H1 (cell line): ENCODE measurements at places on chromosomes 4 and X. TPM values are rescaled to one million over a fixed set of nuclear protein-coding genes. Genes with fewer than 3 reads are reported as not detected.

DNA sequence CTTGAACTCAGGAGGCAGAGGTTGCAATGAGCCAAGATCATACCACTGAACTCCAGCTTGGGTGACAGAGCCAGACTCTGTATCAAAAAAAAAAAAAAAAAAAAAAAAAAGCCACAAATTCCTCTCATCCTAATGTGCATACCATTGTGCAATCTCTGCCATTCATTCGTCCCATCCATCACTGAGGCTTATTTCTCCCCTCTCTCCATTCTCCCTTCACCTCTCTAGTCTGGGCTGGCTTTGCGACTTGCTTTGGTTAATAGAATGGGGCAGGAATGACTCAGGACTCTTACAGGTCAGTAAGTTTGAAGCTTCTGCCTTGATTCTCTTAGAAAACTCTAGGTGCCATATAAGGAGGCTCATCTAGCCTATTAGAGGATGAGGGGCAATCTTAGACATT is 60.3 kb upstream of the DDX3X start:
- H3K4me1 ChIP-seq, result peaks cover 3% of the 10 kb centered on the region; the same call in 1 of the 2 replicates
- H3K27me3 ChIP-seq, result no peaks in the 10 kb centered on the region
- DNase-seq, result no peak

DNA sequence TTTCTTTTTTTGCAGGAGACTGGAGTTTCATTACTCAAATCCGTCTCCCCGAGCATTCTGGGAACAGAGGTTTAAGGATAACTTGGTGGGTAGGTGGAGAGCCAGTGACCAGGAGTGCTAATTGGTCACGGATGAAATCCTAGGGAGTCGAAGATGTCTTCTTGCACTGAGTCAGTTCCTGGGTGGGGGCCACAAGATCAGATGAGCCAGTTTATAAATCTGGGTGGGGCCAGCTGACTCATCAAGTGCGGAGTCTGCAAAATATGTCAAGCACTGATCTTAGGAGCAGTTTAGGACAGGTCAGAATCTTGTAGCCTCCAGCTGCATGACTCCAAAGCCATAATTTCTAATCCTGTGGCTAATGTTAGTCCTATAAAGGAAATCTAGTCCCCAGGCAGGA is 741.3 kb downstream of the PCDH7 start:
- no peaks in the 10 kb centered on the region for H3K27me3 ChIP-seq
- no peak overlapping the region for H3K27ac ChIP-seq
- H3K36me3 ChIP-seq, result no peaks in the 10 kb centered on the region
- no peak overlapping the region for H3K4me3 ChIP-seq
- no peaks in the 10 kb centered on the region for H3K4me1 ChIP-seq

- no peak overlapping the region for H3K4me3 ChIP-seq
- no peak overlapping the region for H3K27ac ChIP-seq
- H3K27me3 ChIP-seq, result no peaks in the 10 kb centered on the region
- no peaks in the 10 kb centered on the region for H3K36me3 ChIP-seq
- no peaks in the 10 kb centered on the region for H3K4me1 ChIP-seq
Measured at GRCh38 chr4:107148904-107149303, 112.8 kb upstream of the DKK2 start.

GRCh38 chrX:155086961-155087735 is 15.8 kb downstream of the BRCC3 start:
- no peaks in the 10 kb centered on the region for H3K4me1 ChIP-seq
- no peak overlapping the region for H3K4me3 ChIP-seq
- no peak overlapping the region for H3K27ac ChIP-seq
- no peaks in the 10 kb centered on the region for H3K27me3 ChIP-seq
- no peak for DNase-seq
- no peaks in the 10 kb centered on the region; the same call in 1 of the 2 replicates for H3K36me3 ChIP-seq

GRCh38 chrX:40539214-40540142 is 41.3 kb upstream of the ATP6AP2 start:
- no peaks in the 10 kb centered on the region for H3K36me3 ChIP-seq
- H3K27me3 ChIP-seq, result no peaks in the 10 kb centered on the region
- no peaks in the 10 kb centered on the region for H3K4me1 ChIP-seq
- H3K27ac ChIP-seq, result no peak overlapping the region
- H3K4me3 ChIP-seq, result no peak overlapping the region
- DNase-seq, result peak; percentile 70

- no peaks in the 10 kb centered on the region for H3K4me1 ChIP-seq
- H3K4me3 ChIP-seq, result no peak overlapping the region
- no peaks in the 10 kb centered on the region for H3K36me3 ChIP-seq
Measured at GRCh38 chr4:122379239-122379638, 428 bp downstream of the ADAD1 start.

DNA sequence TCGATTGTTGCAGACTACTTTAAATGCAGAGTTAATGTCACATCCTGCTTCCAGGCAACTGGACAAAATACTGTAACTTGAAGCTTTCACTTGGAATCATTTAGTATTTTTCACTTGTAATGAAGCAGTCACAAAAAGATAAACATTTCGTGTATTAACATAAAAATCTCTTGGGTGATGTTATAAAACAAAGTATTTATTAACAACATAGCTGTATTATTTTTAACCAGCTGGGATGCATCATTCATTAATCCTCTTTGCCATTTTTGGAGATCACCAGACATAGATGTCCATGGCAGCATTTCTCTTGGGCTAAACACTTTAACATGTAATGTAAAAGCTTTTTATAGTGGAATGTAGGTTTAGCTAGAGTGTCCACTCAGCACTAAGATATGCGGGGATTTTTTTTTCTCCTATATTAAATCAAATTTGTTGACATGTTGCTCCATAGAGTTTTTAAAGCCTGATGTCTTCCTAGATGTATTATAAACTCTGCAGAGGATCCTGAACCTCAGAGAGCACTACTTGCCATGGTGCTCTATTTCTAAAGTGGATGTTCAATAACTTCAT is 193.7 kb upstream of the SPANXN4 start:
- DNase-seq, result no peak
- no peak overlapping the region for H3K27ac ChIP-seq
- no peaks in the 10 kb centered on the region for H3K4me1 ChIP-seq
- no peaks in the 10 kb centered on the region for H3K27me3 ChIP-seq

- H3K4me1 ChIP-seq, result no peaks in the 10 kb centered on the region
- no peaks in the 10 kb centered on the region for H3K36me3 ChIP-seq
Measured at GRCh38 chr4:74660866-74661265, 133.5 kb downstream of the BTC start.

DNA sequence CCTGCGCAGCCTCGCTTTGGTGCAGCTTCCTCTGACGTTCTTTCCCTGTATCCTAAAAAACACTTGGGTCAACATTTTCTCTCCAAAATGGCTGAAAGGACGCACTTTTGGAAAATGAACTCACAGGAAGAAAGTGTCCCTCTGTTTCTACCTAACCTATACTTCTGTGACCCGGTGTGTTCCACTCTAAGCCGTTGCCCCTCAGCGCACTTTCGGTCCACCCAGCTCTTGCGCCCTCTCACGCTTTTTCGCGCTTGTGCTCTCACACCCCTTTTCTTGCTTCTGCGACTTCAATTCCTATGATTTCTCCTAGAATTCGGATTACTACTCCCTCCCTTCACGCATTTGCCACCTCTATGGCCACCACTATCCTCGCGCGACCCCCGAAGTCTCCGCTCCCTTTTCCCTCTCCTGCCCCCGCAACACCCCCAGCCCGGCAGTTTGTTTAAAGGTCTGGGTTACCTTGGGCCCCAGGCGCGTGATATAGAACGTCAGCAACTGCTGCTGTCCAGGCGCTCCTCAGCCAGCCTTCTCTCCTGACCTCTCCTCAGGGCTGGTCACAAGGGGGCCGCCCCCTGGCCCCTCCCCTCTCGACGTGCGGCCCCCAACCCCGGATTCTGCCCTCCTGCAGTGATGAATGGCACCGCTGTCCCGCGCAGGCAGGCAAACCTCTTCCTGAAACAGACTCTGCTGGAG is at the start of gene USP51:
Gene USP51 (minus strand): TSS at position 535 of the 696 bp plus-strand sequence. CDS start 909 bp downstream, outside the sequence.
- peak within 1 kb of the TSS; percentile 84 for H3K27ac ChIP-seq
- peak within 1 kb of the TSS; percentile 85 for H3K4me3 ChIP-seq
- no peak for DNase-seq
- no peaks in the 10 kb centered on the region for H3K27me3 ChIP-seq
- H3K36me3 ChIP-seq, result no peaks in the 10 kb centered on the region
- H3K4me1 ChIP-seq, result no peaks in the 10 kb centered on the region; the same call in 1 of the 2 replicates

GRCh38 chrX:48540028-48540375 is 488 bp downstream of the TBC1D25 start:
- H3K36me3 ChIP-seq, result no peaks in the 10 kb centered on the region
- H3K4me1 ChIP-seq, result no peaks in the 10 kb centered on the region

GRCh38 chr4:136571315-136571714 is 961.0 kb downstream of the PCDH18 start:
- no peak overlapping the region for H3K4me3 ChIP-seq
- no peak overlapping the region for H3K27ac ChIP-seq
- no peaks in the 10 kb centered on the region for H3K4me1 ChIP-seq
- H3K36me3 ChIP-seq, result no peaks in the 10 kb centered on the region
- no peak for DNase-seq

DNA sequence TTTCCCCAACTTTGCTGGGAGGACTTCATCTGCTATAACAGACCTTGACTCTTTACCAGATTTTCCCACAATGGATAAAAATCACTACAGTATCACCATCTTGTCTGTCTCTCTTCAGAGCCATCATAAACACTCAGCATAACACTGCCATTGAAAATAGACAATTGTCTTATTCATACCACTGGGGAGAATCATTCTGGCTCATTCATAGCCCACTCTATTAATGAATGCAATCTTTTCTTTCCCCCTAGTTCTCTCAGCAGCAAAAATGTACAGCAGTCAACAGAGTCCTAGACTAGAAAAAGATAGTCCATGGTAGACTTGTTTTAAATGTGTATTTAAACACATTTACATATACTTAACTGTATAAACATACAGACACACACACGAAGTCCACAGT is 19.2 kb downstream of the SLC9A7 start:
- no peak overlapping the region for H3K4me3 ChIP-seq
- H3K4me1 ChIP-seq, result no peaks in the 10 kb centered on the region
- no peaks in the 10 kb centered on the region for H3K27me3 ChIP-seq

GRCh38 chrX:123961268-123962005 is at the start of gene STAG2:
STAG2 (plus strand) TSS chrX:123961706; CDS start chrX:124022628, 60,922 bp downstream.
- H3K4me1 ChIP-seq, result no peaks in the 10 kb centered on the region
- no peaks in the 10 kb centered on the region for H3K27me3 ChIP-seq
- peak within 1 kb of the TSS; percentile 97 for H3K27ac ChIP-seq
- H3K4me3 ChIP-seq, result peak within 1 kb of the TSS; percentile 85

- no peaks in the 10 kb centered on the region for H3K27me3 ChIP-seq
- H3K4me3 ChIP-seq, result no peak overlapping the region
- H3K4me1 ChIP-seq, result no peaks in the 10 kb centered on the region
- no peak overlapping the region for H3K27ac ChIP-seq
- DNase-seq, result no peak
Measured at GRCh38 chr4:95232358-95233156, 316.2 kb downstream of the UNC5C start.

GRCh38 chrX:70437011-70437410 is 7.6 kb upstream of the DLG3 start:
- no peak overlapping the region for H3K27ac ChIP-seq
- no peaks in the 10 kb centered on the region for H3K27me3 ChIP-seq
- no peaks in the 10 kb centered on the region; the same call in 1 of the 2 replicates for H3K4me1 ChIP-seq
- H3K36me3 ChIP-seq, result no peaks in the 10 kb centered on the region
- no peak overlapping the region for H3K4me3 ChIP-seq
- DNase-seq, result no peak

DNA sequence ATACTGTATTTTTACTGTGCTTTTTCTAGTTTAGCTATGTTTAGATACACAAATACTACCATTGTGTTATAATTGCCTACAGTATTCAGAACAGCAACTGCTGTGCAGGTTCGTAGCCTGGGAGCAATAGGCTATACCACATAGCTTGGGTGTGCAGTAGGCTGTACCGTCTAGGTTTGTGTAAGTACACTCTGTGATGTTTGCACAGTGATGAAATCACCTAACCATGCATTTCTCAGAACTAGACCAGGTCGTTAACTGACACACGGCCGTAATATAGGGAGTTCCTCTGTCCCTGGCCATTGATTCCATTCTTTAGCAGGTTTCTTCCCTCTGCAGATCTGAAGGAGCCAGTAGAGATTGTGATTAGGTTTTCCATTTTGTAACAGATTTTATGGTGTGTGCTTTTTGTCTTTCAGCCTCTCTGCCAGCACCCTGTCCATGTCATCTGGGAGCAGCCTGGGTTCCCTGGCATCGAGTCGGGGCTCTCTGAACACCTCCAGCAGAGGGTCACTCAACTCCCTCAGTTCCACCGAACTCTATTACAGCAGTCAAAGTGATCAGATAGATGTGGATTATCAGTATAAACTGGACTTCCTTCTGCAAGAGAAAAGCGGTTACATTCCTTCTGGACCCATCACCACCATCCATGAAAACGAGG is 59.5 kb downstream of the CLDN22 start:
- no peaks in the 10 kb centered on the region for H3K27me3 ChIP-seq
- peaks cover 15% of the 10 kb centered on the region for H3K4me1 ChIP-seq
- H3K27ac ChIP-seq, result no peak overlapping the region
- peaks cover 35% of the 10 kb centered on the region for H3K36me3 ChIP-seq

GRCh38 chr4:181006499-181007260 is 1236.5 kb upstream of the TENM3 start:
- no peaks in the 10 kb centered on the region for H3K27me3 ChIP-seq
- no peak for DNase-seq
- H3K4me1 ChIP-seq, result peaks cover 4% of the 10 kb centered on the region; the same call in 1 of the 2 replicates

DNA sequence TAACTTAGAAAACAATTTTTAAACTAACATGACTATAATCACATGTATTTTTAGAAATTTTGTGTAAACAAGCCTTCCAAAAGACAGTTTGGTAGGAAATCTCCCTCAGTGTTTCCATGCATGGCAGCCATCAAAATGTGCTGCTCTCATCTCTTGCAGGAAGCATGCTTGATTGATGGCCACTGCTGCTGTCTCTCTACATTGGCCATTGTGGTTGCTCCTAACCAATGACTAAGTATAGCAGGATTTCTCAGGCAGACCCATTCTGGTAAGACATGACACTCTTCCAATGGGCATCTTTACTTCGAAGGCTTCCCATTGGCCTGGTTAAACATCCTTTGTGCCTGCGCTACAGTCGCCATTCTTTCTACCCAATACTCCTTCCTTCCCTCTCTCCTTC is 78.9 kb upstream of the GUCY1A1 start:
- H3K4me3 ChIP-seq, result no peak overlapping the region
- no peak for DNase-seq
- no peaks in the 10 kb centered on the region for H3K27me3 ChIP-seq
- H3K27ac ChIP-seq, result no peak overlapping the region
- no peaks in the 10 kb centered on the region for H3K36me3 ChIP-seq

DNA sequence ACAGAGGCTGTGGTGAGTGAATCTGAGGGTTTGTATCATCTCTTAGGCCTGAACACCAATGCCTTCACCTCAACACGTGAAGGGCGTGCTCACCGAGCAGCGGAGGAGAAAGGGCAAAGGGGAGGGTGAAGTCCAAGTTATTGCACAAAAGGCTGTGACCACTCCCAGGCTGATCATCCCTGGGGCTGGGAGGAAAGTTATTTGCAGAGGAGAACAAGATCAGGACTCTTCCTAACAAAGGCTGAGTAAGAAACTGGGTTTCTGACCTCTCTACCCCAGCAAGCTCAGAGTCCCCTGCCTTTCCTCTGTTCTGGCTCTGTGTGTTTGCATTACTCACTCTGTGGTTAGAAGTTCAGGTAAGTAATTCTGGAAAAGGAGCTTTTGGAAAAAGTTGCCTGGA is 366.3 kb upstream of the CXorf51A start:
- H3K4me1 ChIP-seq, result no peaks in the 10 kb centered on the region
- H3K4me3 ChIP-seq, result no peak overlapping the region
- no peak overlapping the region for H3K27ac ChIP-seq
- H3K36me3 ChIP-seq, result no peaks in the 10 kb centered on the region
- no peak for DNase-seq

Gene ZC4H2
- 25.4 and 25.9 TPM in 2 replicates for total RNA-seq

Gene HHIP
- 0.84 and 1.3 TPM in 2 replicates for total RNA-seq

Gene MAGEA12
- total RNA-seq, result not detected in 2 replicates

Gene MND1
- total RNA-seq, result 26.2 and 27.4 TPM in 2 replicates

Gene TIGD4
- total RNA-seq, result 1.8 and 2.3 TPM in 2 replicates
